Retina (tissue), 1 donor: ENCODE measurements at places on chromosomes 5 and 9.
A peak's percentile ranks its signal among the peaks of the same experiment; 100 is the strongest.

DNA sequence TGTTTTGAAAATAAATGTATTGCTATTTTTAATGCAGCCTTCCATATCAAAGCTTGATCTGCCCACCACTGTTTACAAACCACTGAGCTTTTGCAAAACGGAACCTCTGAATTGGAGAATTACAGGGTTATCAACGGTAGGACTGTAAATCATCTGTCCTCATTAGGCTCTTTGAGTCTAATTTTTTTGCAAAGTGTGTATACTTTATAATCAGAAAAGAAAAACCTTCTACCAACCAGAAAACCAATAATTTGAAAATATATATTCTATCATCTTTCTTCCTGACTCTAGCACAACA lies 6.8 kb upstream of the SLC2A8 start:
- DNase-seq = no peak

GRCh38 chr9:84340535-84340934 lies at the start of gene SLC28A3:
SLC28A3 (minus strand) TSS chr9:84340758; CDS start chr9:84340633, 125 bp downstream.
- DNase-seq = no peak

GRCh38 chr9:29150606-29151005 lies 1577.3 kb upstream of the C9orf72 start:
- DNase-seq = no peak

DNA sequence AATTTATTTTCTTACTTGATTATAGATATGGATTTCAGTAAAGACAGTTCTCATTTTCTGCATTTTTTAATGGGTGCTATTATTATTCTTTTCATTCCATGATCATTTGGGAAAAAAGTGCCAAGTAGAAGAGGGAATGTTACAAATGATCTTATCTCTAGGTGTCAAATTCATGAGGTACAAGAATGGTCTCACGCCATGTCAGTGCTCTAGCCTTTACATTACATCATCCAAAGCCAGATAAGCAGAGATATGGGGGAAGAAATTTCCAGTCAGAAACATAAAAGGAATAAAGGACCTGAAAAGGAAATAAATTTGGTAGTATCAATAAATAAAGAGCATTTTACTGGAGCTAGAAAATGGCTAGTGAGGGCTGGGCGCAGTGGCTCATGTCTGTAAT lies 1544.2 kb upstream of the CDH6 start:
- no peak for DNase-seq

- no peak for DNase-seq
These were observed 594.7 kb upstream of the CCNG1 start for GRCh38 chr5:162842727-162843126.

DNA sequence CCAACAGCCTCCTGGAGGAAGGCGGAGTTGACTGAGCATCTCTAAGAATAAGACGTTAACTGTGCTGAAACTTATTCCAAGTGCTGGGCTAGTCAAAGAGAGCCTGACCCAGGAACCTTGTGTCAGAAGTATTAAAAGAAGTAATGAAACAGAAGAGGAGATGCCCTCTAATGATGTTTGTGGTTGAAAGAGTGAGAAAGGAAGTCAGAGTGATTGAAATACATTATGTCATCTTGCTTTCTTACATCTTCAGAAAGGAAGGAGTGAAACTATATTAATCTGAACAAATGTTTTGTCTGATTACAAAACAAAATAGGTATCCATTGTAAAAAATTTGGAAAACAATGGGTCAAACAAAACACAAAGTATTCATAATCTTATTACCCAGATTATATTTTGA lies 460.7 kb downstream of the NTRK2 start:
- DNase-seq = no peak

DNA sequence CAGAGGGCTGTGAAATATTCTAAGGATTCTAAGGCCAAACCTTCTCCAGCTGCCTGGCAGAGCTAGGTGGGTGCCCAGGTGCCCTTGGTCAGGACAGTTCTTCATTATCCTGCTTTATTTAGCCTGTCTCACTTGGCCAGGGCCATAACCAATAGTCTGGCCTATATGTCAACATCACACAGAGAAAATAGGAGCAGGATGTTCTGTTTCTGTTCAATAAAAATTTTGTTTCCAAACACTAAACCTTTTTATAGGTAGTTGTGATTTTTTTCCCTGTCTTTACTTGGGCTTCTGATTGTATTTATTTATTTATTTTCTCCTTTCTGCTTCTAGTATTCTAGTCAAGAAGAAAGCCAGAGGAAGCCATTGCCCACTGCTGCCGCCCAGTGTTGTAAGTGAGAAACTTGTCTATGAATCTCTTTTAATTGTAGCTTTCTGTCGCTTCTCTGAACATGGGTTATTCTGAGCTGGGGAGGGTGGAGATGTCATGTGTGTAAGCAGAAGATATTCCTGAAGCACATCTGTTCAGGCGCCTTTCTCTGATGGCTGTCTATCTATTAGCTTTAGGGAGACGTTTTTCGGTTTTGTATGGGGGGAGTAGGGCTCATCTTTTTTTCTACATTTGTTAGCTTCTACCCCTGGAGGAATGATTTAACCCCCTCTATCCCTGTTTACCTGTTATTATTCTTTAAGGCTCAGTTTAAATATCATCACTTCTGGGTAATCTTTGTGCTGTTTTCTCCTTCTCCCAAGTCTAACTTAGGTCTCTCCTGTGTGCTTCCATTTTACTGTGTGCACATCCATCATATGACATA lies 97.1 kb downstream of the UNC13B start:
- peak; percentile 62 for DNase-seq

- DNase-seq = peak; percentile 82
These were observed 681 bp upstream of the LHFPL2 start for GRCh38 chr5:78649211-78649695.
